ENCODE measurements at places on chromosomes 11 and 22.

DNA sequence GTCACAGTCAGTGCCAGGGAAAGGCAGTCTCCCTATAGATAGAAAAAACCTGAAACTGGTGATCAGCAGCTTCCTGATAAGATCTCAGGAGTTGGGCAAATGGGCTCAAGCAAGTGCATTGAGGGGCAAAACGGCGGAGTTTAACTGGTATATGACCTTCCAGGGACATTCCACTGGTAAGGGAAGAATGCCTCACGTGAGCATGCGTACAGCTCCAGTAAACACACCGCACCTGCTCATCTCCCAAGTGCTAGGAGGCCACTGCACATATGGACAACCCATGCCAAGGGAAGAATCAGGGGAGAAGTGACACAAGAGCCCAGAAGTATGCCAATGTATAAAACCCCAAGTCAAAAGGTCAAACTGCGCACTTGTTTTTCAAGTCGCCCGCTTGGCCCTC, 11.6 kb downstream of the HEPHL1 start:
- DNase-seq = no peak

DNA sequence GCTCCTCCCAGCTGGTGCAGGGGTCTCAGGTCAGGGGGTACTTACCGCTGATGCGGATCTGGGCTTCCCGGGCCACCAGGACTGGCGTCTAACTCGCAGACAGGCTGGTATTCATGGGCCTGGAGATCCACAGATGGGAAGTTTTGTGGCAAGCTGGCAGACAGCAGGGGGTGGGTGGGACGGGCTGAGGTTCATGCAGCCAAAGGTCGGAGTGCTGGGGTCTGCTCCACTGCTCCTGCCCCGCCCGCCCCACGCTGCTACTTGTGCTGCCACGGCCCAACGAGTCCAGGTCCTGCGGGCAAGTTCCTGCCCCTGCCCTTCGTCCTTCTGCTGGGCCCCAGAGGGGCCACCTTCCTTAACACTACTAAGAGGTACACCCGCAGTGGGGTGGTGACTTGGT, 3.1 kb downstream of the ACY3 start:
- no peak for DNase-seq

- no peak for DNase-seq
Measured at GRCh38 chr11:34601085-34601444, 19.8 kb upstream of the EHF start.

GRCh38 chr11:73536961-73537360, 61.0 kb downstream of the FAM168A start:
- no peak for DNase-seq

DNA sequence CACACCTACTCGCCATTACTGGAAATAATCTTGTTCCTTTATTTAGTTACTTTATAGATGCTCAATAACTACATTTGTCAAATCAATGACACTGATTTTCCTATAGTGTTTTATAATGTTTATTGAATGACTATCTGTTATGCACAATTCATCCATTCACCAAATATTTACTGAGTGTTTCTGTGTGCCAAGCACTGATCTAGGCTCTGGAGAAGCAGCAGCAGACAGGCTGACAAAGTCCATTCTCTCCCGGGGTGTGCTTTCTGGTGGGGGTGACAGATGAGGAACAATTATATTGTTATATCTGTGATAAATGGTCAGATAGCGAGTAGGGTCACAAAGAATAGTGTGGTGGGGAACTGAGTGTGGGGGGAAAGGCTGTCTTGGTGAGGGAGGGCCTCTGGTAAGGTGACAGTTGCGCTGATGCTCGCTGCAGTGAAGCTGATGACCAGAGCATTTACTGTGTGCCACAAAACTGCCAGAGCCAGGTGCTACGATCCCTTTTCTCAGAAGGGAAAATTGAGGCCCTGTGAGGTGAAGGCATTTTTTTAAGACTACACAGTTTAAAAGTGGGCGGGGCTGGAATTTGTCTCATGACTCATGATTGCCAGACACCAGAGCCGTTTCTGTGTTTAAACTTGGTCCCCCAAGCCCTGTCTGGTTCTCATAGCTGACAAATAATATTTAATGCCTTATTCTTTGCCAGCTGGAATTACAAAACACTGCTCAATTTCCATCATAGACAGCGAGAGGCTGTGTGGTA, 10.2 kb downstream of the PACS1 start:
- no peak for DNase-seq
